Colonic mucosa (tissue), 4 donors: ENCODE measurements at places on chromosomes 1 and 21.

DNA sequence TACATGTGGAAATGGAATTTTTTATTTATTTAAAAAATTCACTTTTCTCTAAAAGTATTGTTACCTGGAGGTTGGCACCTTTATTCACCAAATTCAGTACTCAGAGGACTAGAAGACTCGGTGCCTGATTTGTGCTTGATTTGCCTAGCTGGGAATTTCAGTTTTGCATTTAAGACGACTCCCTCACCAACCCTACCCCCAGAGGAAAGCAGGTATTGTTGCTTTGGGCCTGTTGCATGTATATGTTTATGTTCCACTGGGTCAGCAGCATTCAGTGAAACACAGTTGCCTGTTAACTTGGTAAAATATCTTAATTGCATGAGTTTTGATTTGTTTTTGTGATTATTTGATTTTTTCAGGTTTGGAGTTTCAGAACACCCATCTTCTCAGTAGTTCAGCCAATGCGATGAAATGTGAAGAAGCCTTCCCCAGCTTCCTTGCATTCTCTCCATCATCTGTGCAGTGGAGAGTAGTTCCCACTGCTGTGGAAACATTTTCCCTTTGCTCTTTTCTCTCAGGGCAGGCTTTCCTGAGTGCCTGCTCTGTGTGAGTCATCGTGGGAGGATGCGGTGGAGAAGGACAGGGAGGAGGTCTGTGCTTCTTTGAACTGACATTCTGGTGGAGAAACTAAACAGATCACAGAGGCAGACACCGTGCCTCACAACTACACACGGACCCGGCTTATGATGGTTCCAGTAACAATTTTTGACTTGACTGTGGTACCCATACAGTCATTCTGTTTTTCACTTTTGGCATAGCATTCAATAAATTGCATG is 6.4 kb downstream of the ADARB1 start:
- DNase-seq = no peak

DNA sequence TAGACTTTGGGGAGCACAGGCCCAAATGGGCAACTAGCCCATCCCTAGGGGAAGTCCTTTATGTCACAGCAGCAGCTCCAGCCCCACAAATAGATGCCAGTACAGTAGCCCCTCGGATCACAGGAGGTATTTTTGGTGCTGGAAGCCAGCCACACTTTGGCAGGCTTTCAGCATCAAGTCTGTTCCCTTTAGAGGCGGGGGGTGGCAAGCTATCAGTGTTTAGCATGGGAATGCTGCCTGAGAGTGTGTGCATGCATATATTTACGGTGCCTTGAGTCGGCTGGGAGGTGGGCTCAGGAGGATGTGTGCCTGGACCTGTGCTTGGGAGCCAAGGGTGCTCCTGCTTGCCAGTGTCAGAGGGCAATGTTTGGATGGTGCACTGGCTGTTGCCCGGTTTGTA is 3.5 kb upstream of the PLXNA2 start:
- no peak for DNase-seq

DNA sequence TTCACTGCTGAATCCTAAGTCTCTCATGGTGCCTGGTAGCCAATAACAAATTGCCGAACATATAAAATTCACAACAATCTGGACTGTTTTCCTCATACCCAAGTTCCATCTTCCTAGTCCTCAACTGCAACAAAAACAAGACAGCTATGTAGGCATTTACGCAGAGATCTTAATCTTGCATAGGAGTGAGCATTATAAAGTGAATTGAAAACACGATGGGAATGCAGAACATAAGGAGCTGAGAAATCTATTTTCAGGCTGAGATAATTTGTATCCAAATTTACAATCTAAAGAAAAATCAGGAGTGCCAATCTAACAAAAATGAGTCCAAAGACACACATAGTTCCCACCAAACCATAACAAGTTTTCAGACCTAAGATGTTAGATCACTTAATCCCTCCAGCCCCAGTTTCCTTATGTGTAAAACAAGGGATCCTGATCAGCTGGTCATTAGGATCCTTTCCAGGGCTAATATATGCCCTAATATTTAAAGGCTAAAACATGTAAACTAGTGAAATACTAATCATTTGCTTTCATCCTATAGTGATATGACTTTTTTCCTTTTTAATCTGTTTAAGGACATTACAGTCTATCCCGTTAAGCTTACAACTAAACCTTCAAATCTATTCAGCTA is 1.9 kb downstream of the SLC16A1 start:
- DNase-seq = no peak

- DNase-seq = no peak
Observed at GRCh38 chr1:61872206-61872605, 129.9 kb downstream of the PATJ start.

DNA sequence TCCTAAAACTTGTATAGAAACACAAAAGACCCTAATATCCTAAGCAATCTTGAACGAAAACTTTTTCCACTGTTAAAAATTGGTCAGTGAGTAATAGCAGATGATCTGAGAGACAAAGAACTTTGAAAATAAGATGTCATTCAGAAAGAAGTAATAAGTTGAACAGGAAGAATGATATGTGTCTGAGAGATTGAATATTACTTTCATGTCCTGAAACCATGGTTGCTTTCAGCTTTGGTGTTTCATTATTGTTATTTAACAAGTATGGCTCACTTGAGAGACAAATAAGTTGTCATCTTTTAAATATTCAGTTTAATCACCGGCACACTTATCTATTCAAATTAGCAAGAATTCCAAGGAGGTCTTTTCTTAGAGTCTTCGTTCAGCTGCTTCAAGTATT is 11.4 kb downstream of the PRKACB start:
- DNase-seq = no peak

DNA sequence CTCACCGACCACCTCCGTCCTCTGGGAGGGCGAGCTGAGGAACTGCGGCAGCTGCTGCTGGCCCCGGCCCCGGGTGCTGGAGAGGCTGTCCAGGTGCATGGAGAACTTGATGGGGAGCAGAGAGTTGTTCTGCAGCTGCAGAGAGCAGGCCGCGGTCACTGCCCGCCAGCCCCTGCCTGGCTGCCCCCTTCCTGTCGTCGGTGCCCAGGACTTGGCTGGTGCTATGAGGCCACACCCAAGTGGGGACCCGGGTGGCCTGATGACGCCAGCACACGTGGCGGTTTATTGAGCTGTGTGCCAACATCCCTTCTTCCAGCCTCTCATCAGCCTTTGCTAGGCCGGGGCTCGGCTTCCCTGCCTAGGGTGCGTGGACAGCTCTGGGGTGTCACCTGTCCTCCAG is 5.3 kb upstream of the TMEM52 start:
- DNase-seq = no peak

- no peak for DNase-seq
Observed at GRCh38 chr1:22845398-22845935, 127.2 kb downstream of the LACTBL1 start.

- DNase-seq = no peak
Observed at GRCh38 chr1:147384804-147385203, 142.3 kb downstream of the CHD1L start.

DNA sequence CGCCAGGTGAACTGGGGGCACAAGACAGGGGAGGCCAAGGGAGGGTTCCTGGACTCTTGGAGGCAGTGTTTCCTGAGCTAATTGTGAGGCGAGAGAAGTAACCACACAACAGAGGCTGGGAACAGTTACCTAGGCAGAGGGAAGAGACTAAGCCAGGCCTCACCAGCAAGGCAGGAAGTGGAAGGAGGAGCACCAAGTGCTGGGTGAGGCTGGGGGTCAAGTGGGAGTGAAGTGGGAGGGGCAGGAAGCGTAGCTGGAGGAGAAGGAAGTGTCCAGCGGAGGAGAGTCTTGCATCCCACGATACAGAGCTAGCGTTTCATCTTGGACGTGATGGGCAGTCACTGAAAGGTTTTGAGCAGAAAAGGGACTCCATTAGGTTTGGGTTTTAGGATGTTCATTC is 48.3 kb upstream of the CAPZB start:
- no peak for DNase-seq

DNA sequence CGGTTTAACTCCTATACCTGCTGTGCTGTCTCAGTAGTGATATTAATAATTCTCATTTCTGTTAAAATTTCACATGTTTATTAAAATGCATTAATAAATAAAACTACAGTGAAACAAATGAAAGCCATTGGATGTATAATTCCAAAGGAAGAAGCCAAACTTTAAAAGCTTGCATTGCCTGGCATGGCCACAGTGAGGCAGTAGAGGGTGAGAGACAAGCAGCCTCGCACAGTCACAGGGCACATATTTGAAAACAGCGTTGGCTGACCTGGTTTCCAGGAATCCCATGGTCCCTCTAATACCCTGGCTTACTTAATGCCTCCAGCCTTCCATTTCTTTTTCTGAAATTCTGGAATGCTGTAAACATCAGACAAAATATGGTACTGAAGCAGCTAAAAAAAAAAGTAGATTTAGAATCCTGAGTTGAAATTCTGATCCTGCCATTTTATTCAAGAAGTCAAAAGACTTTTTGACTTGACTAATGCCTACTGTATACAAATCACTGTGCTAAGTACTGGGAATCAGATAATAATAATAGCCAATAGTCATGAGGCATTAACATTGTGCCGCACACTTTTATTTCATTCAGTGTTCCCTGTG is 6.7 kb upstream of the RNASEL start:
- DNase-seq = peak; percentile 81

DNA sequence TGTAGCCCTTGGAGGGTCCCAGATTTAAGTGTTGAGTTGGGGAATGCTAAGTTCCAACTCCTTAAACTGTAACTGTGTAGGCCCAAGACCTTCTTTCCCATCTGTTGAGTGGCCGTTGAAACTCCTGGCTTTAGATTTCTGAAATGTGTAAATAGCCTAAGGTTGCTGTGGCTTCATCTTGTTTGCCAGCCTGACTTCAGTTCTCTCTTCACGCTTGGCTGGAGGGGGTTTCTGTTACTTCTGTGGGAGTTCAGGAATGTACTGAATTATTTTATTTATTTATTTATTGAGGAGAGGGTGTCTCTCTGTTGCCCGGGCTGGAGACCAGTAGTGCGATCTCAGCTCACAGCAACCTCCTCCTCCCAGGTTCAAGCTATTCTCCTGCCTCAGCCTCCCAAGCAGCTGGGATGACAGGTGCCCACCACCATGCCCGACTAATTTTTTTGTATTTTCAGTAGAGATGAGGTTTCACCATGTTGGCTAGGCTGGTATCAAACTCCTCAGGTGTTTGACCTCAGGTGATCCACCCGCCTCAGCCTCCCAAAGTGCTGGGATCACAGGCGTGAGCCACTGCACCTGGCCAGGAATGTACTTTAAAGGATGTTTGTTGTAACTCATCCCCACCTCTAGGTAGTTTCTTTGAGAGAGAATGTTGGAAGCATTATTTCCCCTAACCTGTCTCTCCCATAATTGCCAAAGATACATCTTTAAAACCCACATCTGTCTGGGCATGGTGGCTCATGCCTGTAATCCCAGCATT is 5.9 kb downstream of the TTC39A start:
- DNase-seq = no peak

DNA sequence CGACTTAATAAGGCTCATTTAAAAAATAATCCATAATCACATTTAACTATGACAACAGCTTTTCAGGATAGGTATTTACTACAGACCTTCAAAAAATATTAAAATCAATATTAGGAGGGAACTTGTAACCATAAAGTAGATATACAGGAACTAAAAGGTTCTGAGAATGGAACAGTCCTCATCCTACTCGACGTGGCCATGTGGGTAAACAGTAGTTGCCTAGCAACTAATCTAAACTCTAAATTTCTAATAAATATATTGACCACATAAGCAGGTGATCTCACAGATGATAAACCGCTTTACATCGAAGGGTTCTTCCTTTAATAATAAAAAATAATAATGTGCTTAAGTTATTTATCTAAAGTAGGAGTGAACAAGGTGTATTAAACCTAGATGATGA is 7.9 kb downstream of the AKT3 start:
- no peak for DNase-seq

- peak; percentile 45 for DNase-seq
Observed at GRCh38 chr21:36104317-36105300, 30.3 kb upstream of the CBR3 start.

GRCh38 chr21:37550157-37550556 is 183.6 kb downstream of the DYRK1A start:
- DNase-seq = no peak

DNA sequence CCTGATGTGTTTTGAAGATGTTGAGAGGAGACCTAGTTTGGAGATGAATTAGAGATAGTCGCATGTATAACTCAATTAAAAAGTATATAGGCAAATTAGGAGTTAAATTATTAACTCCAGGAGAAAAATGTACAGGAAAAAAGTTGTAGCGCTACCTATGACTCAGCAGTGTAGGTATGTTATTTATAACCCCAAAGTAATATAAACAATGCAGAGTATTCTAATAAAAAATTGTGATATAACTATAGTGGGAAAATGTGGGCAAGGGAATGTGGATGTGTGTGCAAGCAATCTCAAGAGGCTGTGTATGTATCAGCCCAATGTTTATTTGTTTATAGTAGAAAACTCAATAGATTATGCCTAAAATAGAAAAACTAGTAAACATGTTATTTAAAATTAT is 144.5 kb downstream of the BRINP2 start:
- DNase-seq = no peak

DNA sequence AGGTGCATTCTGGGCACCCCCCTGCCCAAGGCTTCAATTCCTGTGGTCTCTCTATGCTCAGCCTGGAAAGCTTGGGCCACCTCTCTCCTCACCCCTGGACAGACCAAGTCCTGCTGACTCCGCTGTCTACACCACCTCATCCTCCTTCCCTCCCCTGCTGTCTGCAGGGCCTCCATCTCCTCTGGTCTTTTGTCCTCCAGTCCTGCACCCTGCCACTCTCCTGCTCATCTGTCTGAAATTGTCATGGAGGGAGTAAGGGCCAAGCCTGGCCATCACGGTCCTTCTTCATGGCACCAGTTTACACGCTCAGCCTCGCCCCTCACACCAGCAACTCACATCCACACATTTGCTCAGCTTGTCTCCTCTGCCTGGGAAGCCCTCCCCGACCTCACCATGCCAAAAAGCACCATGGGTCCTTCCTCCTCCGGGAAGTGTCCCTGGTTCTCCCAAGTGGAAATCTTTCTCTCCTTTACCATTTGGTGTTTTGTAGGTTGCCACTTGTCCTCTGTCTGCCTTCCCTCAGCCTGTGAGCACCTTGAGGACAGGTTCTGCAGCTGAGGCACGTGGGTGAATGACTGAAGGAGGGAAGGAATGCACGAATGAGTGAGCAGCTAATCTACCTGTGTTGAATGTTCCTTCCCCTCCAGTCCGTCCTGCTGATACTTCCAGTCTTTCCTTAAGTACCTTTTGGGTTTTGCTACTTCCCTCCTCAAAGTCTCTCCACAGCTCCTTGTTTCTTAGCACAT is 2.1 kb upstream of the SLC2A1 start:
- no peak for DNase-seq

GRCh38 chr1:98304888-98305287 is 356.6 kb upstream of the SNX7 start:
- no peak for DNase-seq

DNA sequence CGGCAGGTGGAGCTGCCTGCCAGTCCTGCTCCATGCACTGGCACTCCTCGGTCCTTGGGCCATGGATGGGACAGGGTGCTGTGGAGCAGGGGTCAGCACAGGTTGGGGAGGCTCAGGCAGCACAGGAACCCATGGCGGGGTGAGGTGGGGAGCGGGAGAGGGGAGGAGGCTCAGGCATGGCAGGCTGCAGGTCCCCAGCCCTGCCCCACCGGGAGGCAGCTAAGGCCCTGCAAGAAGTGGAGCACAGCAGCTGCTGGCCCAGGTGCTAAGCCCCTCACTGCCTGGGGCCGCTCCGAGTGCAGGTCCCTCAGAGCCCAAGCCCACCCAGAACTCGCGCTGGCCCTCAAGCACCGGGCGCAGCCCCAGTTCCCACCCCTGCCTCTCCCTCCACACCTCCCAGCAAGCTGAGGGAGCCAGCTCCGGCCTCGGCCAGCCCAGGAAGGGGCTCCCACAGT is 691 bp upstream of the GBP5 start:
- DNase-seq = no peak
